Endothelial cell (in vitro differentiated cells): ENCODE measurements at places on chromosomes 13 and 19.

DNA sequence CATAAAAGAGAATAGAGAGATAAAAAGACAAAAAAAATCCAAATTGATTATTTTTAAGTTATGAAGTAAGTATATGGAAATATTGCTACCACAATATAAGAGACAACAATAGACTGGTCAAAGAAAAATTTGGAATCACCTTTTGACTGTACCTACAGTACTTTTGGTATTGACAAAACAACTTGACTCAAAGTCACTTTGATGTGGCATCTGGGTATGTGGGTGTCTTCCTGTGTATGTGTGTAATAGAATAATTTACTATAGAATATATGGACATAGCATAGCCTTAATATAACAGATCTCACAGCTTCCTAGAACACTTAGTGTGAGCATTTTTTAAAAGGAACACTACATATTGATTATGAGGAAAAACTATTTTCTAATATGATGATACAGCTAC lies 1016.2 kb upstream of the PCDH20 start:
- DNase-seq = no peak

DNA sequence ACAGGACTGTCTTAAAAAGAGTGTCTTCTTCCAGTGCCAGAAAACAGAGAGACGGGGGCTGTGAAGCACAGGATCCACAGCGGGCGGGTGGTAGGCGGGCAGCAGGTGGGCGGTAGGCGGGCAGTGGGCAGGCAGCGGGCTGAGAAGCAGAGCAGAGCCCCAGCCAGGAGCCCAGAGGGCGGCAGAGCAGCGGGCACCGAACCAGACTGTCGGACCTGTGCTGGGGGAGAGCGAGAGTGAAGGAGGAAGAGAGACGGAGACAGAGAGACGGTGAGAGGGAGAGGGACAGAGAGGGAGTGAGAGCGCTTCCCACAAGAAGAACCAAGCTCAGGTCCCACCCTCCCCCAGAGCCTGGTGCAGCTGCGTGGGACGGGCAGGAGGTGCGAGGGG lies 30.3 kb downstream of the RASA3 start:
- DNase-seq = no peak

GRCh38 chr13:30125422-30126073 lies 181.8 kb downstream of the KATNAL1 start:
- DNase-seq = no peak

DNA sequence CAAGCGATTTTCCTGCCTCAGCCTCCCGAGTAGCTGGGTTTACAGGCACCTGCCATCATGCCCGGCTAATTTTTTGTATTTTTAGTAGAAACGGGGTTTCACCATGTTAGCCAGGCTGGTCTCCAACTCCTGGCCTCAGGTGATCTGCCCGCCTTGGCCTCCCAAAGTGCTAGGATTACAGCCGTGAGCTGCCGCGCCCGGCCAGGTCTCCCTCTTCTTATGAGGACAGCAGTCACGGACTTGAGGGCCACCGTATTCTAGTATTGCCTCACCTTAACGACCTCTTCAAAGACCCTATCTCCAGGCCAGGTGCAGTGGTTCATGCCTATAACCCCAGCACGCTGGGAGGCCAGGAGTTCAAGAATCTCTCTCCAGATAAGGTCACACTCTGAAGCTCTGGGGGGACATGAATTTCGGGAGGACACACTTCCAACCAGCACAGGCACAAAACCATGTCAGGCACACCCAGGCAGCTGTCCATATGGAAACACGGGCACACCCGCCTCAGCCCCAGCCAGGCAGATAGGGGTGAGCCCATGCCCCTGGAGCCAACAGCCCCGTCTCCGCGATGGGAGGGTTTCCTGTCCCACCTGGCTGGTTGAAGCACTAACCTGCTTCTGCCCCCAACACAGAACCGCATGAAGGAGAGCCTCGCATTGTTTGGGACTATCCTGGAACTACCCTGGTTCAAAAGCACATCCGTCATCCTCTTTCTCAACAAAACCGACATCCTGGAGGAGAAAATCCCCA lies 21.3 kb upstream of the S1PR4 start:
- no peak for DNase-seq

- no peak for DNase-seq
Observed at GRCh38 chr19:40603071-40603388, 1.9 kb downstream of the LTBP4 start.

DNA sequence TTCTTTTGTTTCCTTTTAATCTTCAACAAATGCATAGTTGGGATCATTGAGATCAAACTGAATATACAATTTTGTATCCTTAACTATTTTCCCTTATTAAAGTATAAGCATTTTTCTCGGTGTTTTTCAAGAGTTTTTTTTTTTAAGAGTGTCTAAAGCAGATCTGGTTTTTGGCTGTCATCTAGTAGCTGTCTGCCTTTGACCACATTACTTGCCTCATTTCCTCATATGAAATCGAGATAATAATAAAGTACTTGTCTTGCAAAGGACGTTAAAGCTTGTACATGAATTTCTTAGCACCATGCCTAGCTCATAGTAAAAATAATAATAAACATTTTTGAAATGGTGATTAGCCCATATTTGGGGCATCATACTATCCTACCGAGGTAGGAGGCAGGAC lies 121.2 kb downstream of the PDS5B start:
- no peak for DNase-seq

GRCh38 chr13:45828256-45828968 lies 23.1 kb downstream of the SIAH3 start:
- DNase-seq = no peak

GRCh38 chr13:26952551-26953143 lies 192.1 kb upstream of the GPR12 start:
- DNase-seq = no peak

GRCh38 chr19:43439032-43439708 lies 24.5 kb downstream of the TEX101 start:
- DNase-seq = no peak

- no peak for DNase-seq
Observed at GRCh38 chr13:65595916-65596315, 1634.2 kb downstream of the PCDH9 start.

GRCh38 chr19:55005684-55006488 lies 32.2 kb downstream of the GP6 start:
- DNase-seq = no peak

DNA sequence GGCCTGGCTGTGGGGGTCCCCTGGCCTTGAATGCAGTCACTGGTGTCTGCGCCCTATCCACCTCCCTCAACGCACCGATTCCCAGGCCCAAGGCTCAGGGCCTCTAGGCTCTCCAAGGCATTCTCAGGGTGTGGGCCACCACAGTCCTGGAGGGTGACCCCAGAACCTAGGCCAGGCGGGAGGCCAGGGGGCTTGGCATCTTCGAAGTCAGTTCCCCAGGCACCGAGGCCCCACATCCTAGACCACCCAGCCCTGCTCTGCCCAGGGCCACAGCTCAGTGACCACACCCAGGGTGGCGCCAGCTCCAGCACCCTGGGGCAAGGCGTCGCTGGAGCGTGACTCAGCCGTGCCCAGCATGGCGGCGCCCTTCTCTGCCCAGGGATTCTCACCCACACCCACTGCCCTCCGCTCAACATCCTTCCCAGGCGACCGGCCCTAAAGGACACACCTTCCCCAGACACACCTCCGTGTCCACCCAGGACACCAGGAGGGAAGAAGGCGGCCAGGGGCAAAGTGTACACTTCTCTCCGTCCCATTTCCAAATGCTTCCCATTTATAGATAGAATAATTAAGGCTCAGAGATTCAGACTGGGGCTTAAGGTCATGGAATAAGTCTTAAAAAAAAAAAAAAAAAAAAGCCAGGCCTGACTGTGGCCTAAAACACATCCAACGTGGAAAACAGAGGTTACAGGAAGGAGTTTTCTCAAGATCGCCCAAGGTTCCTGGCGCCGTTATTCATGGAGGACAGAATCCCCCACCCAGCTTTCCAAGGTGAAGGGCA lies 36.4 kb upstream of the NANOS3 start:
- DNase-seq = no peak

- DNase-seq = no peak
Observed at GRCh38 chr19:1113986-1114483, 10.2 kb downstream of the GPX4 start.

DNA sequence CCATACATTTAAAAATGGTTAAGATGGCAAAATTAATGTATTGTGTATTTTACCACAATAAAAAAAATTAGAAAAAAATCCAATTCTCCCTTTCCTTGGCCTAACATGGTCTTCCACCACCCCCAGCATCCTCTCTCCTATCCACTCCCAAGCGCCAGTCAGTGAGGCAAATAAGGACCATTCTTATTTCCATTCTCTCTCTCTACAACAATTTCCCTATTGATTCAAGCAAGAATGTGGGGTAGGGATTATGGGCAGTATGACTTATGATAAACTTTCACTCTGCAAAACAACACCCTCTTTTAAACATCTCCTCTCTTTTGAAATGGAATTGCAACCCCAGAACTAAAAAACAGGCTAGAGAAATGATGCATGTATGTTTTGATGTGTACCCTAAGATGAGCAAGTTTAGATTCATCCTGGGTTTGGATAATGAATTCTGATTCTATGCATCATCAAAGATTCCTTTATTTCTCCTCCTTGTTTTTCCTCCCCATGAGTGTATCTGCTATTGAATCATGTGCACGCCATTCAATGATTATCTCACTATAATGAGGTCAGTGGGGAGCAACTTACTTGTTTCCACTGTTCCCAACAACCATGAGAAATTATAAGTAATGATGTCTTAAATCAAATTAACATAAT lies 3.5 kb downstream of the STARD13 start:
- DNase-seq = no peak

DNA sequence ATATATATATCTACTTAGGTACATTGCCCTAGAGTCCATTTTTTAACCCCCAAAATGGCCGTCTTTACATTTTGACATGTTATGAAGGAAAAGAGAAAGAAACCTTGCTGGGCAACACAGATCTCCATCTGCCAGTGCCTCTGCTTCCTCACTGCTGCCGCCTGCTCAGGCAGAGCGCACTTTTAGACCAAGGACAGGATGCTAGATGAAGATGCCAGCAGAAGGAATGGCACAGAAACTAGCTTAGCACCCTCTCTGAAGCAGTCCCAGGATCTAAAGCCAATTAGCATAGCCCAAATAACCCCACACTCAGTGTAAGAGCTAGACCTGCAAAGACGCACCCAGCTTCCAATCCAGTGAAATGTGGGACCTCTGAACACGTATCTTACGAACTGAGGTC lies 111.9 kb downstream of the RXFP2 start:
- DNase-seq = no peak

DNA sequence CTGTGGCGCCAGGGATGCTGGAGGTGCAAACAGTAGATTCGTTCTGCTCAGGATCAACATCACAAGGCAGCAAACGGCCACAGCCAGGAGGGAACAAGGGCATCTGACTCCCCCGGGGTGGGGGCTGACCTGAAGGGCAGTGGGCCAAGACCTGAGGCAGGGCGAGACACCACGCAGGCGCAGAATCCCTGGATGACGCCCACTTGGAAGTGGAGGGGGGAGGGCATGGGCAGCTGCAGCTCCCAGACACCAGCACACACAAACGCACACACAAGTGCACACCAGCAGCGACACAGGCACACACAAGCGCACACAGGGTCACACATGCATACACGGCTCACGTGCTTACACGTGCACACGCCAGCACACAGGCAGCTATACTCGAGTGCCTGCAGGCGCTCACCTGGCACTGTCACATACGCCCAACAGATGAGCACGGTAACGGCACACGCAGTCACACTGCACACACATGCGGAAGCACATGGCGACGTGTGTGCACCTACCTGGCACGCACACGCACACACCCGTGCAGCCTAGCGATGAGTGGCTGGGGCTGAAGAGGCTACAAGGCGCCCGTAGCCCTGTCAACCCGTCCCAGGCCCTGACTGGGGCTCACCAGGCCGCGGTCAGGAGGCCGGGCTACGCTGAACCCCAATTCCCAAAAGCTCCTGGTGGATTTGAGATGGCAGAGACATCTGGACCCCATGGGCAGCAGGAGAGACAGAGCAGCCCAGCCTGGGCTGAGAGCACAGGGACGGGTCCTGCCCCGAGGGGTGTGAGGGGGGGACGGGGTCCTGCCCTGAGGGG lies 5.5 kb downstream of the C2CD4C start:
- DNase-seq = no peak

DNA sequence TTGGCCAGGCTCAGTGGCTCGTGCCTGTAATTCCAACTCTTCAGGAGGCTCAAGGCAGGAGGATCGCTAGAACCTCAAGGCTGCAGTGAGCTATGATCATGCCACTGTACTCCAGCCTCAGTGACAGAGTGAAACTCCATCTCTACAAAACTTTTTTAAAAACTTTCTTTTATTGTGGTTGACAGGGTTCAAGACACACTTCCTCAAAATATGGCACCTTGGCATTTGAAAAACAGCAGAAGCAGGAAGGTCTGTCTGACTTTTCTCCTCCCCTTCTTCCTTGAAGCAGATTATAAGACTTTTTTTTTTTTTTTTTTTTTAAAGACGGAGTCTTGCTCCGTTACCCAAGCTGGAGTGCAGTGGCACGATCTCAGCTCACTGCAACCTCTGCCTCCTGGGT lies 100.3 kb downstream of the TM9SF2 start:
- no peak for DNase-seq

- no peak for DNase-seq
Observed at GRCh38 chr13:76440568-76440967, 445.6 kb downstream of the KCTD12 start.

DNA sequence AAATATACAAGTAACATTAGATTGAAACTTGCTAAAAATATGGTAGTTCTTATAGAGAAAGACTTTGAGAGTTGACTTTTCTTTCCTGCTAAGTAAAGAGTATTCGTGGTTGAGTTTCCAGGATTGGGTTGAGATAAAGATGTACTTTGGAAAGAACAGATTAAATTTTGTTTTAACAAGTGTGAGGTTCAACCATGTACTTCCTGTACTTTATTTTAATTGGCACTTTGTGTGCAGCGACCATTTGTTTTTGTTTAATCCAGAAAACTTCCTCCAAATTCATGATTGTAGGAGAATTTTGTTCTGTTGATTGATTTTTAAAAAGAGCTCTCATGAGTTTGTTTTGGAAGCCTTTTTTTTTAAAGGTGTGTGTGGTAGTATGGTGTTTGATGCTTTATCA lies 46.9 kb downstream of the PAN3 start:
- no peak for DNase-seq

- no peak for DNase-seq
Observed at GRCh38 chr13:88590574-88590973, 919.4 kb downstream of the SLITRK5 start.

DNA sequence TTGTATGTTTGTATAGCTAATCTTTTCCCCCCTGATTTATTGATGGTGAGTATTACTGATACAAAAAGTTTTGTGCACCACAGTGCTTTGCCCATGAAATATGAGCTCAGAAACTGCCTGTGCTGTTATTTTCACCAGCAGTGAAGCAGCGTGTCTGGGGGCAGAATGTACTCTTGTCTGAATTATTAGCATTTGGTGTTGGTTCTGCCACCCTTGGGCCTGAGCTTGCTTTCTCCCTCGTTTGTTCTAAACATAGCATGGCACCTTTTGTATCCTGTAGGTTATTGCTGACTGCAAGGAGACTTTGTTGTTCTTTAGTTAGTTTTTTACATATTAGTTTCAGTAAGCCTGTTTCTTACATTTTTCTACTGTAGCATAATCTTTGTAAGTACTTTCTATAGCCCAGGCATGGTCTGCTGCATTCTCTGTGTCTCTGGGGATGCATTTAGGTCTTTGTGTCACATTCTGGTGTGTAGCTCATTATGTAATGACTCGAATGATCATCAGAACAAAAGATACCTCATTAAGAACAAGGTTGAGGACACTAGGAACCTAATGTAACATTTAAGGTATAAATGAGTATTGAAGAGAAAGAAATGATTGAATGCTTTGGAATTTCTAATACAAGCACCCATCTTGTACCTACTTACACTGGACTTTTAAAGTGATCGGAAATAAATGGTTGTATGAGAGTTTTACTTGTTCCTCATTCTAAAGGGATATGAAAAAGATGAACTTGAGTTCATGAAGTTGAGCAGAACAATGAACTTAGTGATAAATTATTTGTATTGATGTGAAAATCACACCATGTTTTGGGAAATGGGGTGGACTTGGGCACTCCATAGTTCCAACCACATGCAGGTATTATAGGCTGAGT lies 50.3 kb upstream of the GPI start:
- no peak for DNase-seq
